ENCODE measurements at places on chromosomes 5 and 9.

- no peak for DNase-seq
These were observed 642 bp upstream of the ITGA1 start for GRCh38 chr5:52786949-52787599.

GRCh38 chr5:179488975-179489374 lies 61.4 kb upstream of the RUFY1 start:
- no peak for DNase-seq

DNA sequence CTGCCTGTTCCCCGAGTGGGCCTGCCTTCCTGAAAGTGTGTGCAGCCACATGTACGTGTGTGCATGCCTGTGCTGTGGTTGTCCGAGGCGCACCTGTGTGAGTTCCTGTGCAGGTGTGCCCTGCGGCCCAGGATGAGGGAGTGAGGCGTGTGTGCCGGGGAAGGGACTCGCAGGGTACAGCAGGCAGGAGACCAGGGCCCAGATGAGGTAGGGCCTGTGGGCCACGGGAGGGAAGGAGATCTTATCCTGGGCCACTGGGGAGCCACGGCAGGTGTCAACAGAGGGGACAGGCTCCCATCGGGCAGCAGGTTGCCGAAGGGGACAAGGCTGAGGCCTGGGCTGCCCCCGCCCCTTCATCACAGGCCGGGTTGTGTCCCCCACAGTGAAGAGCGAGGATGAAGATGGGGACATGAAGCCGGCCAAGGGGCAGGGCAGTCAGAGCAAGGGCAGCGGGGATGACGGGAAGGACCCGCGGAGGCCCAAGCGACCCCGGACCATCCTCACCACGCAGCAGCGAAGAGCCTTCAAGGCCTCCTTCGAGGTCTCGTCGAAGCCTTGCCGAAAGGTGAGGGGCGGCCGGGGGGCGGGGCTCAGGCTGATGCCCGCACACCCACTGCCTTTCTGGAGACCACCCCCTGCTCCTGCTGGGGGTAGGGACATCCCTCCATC lies 79.2 kb downstream of the LMX1B start:
- no peak for DNase-seq

GRCh38 chr9:35689542-35690293 lies at the start of gene TPM2:
TSS of gene TPM2 (minus strand) at chr9:35689925. CDS start at chr9:35689817, 108 bp downstream.
- DNase-seq = no peak

DNA sequence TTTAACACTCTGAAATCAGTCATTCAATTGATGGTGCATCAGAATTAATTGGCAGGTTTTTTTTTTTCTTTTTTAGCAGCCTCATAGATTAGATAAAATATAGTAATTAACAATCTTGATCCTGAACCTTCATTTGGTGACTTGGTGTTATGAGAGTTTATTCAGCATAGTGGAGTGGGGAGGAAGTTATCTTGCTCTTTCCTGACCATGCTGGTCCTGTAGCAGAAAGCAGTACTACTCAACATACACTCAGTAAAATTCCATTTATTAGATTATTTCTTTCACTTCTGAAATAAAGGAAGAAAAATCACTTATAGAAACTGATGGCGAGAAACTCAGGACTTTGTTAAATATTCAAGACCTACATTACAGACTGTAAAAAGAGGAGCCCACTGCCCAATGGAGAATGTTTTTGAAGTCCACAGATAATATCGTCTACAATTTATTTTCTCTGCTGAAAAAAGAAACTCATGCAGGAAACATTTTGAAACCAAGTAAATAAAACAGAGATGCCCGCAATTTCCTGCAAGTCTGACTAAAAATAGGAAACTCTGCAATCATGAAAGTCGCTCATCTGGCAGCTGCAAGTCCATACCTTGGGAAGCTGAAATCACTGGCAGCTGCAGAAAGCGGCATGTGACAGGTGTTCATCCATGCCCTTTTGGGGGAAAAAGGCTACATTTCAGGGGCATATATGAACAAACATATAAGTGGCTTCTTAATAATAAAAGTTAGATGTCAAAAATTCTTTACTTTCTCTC lies 233.2 kb upstream of the RFX3 start:
- no peak for DNase-seq

DNA sequence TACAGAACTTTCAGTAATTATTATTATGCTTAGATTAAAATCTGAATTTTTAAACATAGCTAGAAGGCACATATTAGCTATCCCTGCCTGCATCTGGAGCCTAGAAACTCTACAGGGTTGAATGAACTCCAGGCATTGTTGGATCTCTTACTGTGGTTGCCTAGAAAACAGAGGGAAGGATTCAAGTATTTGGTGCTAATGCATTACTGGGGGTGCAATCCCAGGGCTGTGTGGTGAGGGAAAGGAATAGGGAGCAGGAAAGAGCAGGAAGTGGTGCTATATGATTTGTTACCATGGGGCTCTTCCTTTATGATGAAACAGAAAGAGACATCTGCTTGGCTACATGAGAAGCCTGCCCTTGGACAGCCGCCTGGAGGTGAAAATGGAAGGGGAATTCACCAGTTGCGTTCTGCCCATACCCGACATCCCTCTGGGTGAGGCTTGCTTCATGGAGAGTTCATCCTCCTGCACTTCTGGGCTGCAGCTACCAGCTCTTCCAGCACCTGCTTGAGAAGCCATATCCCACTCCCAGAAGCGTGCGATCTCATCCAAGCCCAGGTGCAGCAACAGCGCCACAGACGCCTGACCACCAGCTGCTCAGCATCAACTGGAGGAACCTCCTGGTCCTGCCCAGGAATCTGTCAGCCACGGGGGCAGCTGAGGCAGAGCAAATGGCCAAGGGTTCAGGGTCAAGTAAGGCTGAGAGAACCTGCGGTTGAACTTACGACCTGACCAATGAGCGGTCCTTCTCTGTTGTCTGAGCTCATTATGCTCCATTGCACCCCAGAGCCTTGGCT lies 362.8 kb downstream of the SEMA5A start:
- DNase-seq = no peak

DNA sequence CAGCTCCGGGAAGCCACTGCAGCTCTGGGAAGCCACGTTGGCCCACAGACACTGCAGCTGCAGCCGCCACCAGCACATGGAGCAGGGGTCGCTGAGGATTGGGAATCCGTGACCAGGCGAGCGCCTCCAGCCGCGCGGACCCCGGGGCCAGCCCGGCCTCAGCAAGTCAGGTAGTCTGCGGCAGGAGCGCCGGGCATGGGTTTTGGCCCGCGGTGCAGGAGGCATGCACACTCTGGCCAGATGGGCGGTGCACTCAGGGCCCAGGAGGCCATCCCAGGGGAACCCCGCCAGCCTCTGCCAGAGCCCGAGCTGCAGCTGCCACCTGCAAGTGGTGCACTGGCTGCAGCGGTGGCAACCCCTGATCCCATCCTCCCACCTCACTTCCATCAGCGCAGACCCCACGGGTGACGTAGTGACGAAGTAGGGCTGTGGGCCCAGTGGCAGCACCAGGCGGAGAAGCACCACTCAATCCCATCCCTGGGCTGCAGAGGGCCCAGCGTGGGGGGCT lies 368.3 kb upstream of the SPATA31A5 start:
- DNase-seq = no peak

DNA sequence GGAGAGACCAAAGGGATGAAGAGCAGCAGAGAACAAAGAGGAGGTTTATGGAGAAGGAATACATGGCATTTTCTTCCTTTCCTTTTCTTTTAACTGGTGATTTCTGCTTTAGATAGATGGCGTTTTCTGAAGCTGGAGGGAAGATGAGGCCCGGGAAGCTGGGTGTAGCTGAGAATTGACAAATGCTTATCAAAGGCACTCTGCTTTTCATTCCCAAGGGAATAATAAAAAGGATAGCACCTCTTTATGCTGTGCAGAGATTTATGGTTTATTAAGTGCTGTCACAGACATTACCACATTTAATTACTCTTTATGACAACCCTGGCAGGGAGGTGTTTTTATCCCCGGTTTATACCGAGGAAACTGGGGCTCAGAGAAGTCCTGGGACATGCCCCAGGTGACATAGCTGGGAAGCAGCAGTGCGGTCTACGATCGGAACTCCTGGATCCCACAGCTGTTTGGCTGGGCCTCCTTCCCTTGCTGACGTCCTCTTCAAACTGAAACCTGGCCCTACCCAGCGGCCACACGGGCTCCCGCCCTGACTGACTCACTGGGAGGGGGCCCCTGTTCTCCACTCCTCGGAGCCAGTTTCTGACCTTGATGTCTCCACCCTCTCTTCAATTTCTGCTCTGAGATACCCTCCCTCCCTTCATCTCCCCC lies 8.2 kb upstream of the EPB41L4B start:
- DNase-seq = no peak

DNA sequence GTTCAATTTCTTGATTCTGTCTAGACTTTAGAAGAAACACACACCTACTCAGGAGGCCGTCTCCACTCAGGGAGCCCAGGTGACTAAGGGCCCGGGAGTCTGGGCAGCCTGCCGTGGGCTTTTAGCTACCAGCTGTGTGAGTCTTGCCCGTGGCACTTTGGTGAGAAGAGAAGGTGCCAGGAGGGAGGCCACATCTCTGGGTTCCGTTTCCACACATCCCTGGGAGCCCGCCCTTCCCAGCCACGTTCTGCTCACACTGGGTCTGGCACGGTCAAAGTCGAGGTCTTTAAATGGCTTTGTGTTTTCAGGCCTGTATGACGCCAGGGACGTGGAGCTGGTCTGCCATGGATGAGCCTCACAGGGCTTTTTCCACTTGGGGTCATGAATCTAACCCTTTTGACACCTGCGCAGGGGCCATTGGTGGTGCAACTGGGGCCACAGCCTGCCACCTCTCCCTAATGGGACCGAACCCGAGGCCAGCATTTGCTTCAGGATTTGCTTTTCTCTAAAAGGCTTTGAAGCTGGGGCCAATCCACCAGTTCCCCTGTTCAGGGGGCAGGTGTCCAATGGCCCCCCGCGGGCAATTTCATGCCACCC lies 17.2 kb upstream of the FCN2 start:
- DNase-seq = no peak

DNA sequence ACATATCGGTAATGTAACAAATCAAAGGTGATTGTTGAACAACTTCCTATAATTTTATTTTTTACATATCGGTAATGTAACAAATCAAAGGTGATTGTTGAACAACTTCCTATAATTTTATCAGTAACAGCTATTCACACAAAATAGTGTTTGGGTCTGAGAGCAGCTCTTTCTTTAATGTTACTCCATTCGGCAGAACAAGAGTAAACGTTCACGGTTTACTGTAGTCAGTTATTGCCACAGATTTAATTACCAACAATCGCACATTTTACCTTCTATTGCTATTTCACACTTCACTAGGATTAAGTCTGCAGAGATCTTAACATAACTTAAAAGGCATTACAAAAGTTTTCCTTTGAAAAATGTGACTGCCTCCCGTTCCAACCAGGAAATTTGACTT lies 6.4 kb downstream of the GNAQ start:
- DNase-seq = no peak

DNA sequence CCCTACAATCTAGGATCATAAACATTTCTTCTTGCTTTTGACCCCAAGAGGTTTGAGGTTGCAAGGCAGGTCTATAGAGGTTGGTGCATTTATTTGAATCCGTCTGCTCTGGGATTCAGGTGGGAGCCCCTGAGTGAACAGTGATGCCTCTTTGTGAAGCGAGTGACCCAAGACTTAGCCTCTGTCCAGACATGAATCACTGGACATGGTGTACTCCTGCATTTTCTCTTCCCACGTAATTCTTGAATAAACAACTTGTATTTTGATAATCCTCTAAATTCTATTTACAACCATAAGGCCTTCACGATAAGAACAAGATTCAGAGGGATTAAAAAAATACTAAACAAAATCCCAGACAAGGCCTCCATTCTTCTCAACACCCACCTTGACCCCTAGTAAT lies 67.5 kb upstream of the PLPP6 start:
- no peak for DNase-seq

GRCh38 chr5:88964831-88965230 lies 81.8 kb upstream of the MEF2C start:
- DNase-seq = no peak

DNA sequence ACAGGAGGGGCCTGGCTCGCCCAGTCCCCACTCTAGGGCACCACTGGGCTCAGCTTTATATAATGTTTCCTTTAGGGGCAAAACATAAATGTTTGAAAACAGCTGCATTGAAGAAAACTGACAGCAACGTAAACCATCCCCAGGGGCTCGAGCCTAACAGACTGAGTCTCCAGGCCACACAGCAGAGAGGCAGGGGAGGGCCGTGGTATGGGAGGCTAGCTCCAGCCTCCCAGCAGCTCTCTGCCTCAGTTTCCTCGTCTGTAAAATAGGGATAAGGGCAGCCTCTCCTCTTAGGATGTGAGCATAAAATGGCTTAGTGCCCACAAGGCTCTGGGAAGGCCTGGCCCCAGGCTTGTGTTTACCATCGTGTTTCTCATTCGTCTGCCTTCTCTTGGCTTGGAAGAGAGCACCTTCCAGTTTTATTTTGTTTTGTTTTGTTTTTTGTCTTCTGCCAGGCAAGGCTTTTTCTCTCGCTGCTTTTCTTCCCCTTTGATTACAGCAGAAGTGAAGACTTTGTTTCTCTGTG lies 2.7 kb downstream of the ANKRD33B start:
- DNase-seq = no peak

DNA sequence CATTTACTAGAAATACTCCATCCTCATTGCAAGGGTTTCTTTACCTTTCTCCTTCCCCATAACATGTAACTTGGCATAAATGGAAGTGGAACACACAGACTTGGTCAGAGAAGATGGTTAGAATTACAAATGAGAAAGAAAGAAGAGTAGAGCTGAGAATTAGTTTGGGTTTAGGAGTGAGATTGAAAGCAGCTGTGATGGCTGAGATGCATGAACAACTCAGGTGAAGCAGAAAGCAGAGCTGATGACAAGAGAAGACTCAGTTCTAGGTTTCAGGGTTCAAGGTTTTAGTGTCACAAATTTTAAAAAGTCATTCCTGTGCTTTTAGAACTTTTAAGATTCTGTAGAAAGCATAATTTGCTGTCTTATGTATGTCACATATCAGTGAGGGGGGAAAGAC lies 54.0 kb downstream of the TMEM161B start:
- DNase-seq = no peak

DNA sequence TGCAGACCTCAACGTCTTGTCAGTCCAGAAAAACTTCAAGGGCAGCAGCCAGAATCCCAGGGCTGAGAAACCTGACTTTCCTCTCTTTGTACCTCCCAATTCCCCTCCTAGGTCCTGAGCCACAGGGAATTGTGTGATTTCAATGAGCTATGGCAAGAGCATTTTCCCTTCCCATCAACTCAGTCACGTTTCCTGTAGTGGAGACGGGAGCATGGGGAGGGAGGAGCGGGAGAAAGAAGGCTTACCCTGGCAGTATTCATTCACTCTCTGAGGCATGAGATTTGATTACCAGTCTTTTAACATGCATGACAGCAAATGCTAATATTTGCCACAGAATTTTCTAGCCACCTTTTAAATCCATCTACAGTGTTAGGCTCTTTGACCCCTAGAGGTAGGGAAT lies 109.4 kb upstream of the TBCA start:
- DNase-seq = no peak
